ENCODE measurements at places on chromosomes 16 and 17.

GRCh38 chr16:83973581-83974385, 5.7 kb downstream of the NECAB2 start:
- no peak for DNase-seq

DNA sequence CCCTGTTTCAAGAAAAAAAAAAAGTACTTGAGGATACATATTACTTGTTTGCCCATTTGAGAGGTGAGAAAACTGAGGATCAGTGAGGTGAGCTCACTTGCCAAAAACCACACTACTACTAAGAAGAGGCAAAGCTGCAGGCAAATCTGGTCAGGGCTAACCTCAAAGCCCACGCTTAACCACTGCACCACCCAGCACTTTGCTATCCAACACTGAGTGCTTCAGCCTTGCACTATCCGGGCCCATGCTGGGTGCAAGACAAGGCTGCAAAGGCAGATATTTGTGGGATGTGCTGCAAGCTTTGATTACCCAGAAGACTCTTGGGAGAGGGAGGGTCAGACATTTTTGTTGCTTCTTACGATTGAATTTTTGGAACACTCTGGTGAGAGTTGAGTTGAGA, 23.6 kb upstream of the NLRP1 start:
- DNase-seq = no peak

- DNase-seq = no peak
Observed at GRCh38 chr16:69890892-69891282, 60.2 kb upstream of the CLEC18A start.

GRCh38 chr16:49019081-49019633, 262.5 kb downstream of the CBLN1 start:
- DNase-seq = no peak

DNA sequence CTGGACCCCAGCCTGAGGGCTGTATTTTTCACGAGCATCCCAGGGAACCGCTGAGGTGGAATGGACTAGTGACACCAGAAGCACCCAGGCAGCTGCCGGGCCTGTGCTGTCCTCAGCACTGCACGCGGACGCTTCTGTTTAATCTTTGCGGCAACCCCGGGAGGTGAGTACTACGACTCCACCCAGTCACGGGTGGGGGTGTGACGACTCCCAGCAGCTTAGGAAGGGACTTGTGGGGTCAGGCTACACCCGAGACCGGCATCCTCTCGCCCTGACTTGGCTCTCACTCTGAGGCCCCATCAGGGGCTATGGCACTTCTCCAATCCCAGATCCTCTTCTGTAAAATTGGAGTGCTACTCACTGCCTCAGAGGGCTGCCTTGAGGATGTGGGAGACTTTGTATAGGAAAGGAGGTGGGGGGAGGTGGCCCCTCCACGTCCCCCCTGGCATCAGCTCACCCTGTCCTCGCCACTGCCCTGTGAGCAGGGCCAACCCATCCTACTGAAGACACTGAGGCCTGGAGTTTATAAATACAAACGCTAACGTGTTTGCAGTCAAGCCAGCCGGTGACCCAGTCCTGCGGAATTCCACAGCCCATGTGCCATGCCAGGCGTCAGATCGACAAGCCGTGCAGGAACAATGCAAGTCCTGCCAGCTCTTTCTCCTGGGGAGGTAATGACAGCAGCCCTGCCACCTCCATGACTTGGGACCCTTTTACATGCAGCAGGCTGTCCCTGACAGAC, 44.4 kb downstream of the PPL start:
- no peak for DNase-seq

- DNase-seq = peak; percentile 75
Observed at GRCh38 chr17:78421534-78422266, 43.3 kb downstream of the PGS1 start.

DNA sequence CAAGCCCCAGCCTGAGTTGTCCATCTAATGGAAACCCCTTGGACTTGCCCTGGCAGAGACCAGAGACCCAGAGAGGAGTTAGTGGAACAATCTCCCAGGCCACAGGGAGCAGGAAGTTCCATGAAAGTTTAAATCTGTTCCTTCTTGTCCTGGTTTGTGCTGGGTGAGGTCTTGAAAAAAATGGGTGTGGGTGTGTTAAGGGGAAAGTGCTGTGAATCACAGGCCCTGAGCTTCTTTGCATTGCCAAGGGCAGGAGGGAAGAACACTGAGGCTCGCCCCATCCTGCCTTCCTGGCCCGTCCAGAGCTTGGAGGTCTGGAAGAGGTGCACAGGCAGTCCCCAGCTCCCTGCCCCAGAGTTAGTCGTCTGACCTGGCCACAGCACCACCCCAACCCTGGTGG, 2.3 kb downstream of the ADORA2B start:
- no peak for DNase-seq

DNA sequence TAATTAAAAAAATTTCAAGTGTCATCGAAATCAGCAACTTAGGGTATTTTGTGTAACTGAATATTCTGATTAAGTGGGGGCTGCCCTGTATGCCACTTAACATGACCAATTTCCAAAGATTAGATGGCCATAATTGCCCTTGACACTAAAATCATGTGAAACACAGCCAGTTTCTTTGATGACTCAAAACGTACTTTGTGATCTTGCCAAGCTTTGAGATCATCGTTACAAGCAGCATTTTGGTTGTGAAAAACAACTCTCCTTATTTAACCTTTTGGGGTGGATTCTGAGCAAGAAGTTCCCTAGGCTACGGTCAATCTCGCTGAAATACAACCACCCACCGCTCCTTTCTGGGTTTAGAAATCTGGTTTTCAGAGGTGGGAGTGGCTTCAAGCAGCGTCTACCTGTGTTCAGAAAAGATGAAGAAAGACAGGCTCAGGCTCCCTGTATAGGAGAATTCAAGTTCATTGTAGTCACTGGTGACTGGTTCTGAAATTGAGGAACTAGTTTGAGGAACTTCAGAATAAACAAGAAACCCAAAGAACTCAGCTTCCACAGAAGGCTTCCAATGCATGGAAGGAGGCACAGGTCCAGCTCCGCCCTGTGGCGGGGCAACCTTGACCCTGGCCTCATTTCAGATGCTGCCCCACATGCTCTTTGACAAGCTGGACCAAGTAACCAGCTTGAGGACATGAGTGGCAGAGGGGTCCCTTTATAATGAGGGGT, 9.4 kb downstream of the MAP3K14 start:
- DNase-seq = no peak

DNA sequence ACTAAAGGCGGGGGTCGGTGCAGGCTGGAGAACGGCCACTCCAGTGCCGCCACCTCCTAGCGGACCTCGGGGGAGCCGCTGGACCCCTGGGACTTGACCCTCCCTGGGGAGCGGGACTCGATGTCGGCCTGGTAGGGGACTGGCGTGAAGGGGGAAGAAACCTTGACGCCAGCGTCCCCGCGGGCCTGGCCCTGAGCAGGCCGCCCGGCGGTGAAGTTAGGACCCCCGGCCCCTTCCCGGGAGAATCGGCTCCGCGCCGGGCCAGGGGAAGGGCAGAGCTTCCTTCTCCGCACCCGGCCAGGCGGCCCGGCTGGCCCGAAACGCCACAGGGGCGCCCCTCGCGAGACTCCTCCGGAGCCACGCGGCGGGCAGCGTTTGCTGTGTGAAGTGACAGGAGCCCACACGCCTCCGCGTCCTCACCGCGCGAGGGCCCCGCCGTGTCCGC, 389 bp downstream of the DUS1L start:
- no peak for DNase-seq

- no peak for DNase-seq
Observed at GRCh38 chr16:81586417-81586816, 141.8 kb downstream of the CMIP start.

DNA sequence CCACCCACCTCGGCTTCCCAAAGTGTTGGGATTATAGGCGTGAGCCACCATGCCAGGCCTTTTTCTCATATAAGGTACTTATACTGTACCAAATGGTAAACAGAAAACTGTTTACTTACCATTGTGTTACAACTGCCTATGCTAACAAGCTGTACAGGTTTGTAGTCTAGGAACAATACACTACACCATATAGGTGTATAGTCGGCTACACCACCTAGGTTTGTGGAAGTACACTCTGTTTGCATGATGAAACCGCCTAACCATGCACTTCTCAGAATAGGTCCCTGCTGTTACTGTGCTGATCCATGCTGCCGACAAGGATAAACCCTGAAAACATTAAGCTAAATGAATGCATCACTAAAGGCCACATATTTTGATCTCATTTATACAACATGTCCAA, 18.9 kb downstream of the DNAJA2 start:
- DNase-seq = no peak

- DNase-seq = no peak
Observed at GRCh38 chr17:11251561-11252107, 10.6 kb downstream of the SHISA6 start.

DNA sequence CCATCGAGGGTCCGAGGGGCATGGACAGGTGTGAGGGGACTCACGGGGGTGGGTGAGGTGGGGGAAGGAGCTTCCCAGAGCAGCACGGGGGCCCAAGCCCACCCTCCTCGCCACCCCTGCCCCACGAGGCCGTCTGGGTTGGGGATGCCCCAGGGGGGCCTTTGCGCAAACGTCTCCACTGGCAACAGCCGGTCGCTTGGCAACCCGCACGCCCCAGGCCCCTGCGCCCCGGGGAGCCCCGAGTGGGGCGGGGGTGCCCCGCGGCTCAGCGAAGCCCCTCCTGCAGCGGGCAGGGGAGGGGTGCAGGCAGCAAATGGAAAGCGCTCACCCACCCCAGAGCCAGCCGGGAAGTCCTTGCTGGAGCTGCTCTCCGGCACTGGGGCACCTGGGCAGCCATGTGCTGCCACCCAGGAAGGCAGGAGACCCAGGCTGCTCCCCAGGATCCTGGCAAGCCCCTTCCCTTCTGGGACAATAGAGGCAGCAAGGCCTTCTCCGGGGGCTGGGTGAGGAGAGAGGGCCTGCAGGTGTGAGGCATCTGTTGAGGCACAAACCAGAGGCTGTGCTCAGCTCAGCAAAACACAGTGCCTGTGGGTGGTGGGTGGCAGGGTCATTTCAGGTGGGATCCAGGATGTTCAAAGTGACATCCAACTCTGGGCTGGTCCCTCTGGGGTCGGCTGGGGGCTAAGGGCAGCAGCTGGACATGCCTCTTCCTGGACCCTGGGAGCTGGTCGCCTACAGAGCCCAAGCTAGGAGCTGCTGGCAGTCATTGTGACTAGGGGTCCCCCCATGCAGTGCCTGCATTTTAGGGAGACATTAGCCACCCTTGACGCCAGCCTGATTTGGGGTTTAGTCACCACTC, 80.9 kb upstream of the CBX4 start:
- DNase-seq = no peak

GRCh38 chr17:78497115-78497540, 80.1 kb downstream of the DNAH17 start:
- peak; percentile 68 for DNase-seq

DNA sequence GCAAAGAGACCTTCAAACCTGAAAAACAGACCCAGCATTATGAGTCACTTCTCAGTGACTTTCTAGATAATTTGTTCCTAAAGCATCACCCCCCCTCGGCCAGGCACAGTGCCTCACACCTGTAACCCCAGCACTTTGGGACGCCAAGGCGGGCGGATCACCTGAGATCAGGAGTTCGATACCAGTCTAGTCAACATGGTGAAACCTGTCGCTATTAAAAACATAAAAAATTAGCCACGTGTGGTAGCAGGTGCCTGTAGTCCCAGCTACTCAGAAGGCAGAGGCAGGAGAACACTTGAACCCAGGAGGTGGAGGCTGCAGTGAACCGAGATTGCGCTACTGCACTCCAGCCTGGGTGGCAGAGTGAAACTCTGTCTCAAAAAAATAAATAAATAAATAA, 24.3 kb upstream of the RNPS1 start:
- DNase-seq = no peak

DNA sequence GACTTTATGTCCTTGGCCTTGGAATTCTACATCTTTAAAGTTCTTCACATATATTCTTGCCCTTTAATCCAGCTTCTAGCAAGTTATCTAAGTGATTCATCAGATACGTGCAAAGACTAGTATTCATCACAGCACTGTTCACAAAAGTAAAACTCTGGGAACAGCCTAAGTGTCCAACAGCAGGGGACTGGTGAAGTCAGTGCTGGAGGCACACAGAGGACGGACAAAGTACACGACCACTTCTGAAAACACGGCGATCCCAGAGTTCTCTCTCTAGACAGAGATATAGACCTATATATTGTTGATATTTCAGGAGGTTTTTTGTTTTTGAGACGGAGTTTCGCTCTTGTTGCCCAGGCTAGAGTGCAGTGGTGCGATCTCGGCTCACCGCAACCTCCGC, 12.8 kb downstream of the CTRB1 start:
- no peak for DNase-seq

GRCh38 chr16:13939821-13940220, 19.9 kb downstream of the ERCC4 start:
- DNase-seq = no peak

DNA sequence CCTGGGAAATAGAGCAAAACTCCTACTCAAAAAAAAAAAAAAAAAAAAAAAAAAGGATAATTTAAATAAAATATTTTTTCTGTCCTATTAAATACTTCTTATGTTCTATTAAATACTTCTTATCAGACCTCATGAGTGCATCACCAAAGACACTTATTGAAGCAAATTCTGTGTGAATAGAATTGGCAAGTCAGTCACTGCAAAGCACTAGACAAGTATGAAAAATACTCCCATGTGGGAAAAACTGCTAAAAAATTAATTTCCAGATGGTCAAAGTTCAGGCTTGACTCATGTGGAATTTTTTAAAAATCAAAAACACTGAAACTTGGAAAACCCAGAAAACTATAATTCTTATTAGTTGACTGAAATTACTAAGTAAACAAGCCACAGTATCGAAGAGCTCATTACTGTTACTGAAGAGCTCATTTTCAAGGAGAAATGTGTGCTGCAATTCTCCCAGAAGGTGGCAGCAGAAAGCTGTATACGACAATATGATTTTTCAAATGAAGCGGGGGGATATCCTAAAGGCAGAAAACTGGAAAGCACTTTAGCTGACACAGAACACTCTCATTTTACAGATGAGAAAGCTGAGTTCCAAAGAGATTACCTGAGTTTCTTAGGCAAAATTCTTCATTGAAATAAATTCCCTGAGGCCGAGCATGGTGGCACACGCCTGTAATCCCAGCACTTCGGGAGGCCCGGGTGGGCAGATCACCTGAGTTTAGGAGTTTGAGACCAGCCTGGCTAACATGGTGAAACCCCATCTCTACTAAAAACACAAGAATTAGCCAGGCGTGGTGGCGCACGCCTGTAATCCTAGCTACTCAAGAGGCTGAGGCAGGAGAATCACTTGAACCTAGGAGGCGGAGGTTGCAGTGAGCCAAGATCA, 15.9 kb upstream of the FBXO47 start:
- DNase-seq = no peak

DNA sequence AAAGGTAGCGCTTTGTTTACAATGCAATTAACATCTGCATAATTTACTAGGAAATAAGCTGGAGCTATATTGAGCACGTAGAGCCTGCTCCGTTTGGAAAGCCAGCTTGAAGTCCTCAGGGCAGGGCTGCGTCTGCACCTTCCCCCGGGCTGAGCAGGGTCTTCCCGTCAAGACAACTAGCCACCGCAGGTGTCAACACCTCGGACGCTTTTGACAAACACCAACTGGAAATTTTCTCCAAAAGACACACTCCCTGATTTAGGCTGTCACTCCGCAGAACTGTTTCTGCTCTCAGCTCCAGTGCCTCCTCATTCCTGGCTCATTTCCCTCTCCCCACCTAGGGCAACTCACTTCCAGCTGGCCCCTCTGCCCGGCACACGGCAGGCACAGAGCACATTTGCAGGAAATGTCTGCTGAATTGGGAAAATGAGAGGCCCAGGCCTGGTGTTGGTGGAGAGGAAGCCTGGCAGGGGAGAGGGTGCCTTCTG, 170.3 kb downstream of the MAF start:
- DNase-seq = no peak
